ENCODE measurements at places on chromosomes 16 and 17.

DNA sequence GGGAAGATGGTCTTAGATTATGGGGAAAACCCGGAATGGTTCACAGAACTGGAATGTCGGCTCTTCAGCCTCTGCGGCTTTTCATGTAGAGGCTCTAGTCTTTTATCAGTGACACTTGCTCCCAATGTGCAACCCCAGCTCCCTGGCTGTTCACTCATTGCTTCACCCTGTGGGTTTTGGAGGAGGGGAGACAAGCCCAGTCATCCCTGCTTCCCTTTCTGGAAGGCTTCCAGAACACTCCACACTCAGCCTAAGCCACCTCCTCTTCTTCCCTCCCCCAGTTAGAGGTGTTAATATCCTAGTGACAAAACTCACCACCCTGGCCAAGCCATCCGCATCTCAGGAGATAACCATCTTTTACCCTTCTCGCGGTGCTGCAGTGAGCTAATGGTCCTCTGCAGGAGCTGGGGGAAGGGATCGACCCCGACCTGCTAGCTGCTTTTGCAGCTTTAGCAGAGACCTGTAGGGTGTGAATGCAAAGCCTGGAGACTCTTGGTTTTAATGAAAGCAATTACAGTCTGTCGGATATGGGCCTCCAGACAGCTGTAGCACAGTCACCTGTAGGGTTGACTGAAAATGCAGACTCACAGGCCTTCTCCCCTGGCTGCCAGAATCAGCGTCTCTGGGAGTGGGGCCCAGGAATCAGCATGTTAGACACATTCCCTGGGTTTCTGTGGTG, 24.3 kb upstream of the LASP1NB start:
- DNase-seq: no peak

GRCh38 chr16:24180451-24180850, 75.7 kb upstream of the CACNG3 start:
- no peak for DNase-seq

GRCh38 chr17:21374441-21375161, 1.6 kb upstream of the KCNJ12 start:
- no peak for DNase-seq

- no peak for DNase-seq
Observed at GRCh38 chr17:62628831-62629555, 1.5 kb downstream of the MRC2 start.

- DNase-seq: no peak
Observed at GRCh38 chr16:58057121-58057520, 31.6 kb downstream of the MMP15 start.

DNA sequence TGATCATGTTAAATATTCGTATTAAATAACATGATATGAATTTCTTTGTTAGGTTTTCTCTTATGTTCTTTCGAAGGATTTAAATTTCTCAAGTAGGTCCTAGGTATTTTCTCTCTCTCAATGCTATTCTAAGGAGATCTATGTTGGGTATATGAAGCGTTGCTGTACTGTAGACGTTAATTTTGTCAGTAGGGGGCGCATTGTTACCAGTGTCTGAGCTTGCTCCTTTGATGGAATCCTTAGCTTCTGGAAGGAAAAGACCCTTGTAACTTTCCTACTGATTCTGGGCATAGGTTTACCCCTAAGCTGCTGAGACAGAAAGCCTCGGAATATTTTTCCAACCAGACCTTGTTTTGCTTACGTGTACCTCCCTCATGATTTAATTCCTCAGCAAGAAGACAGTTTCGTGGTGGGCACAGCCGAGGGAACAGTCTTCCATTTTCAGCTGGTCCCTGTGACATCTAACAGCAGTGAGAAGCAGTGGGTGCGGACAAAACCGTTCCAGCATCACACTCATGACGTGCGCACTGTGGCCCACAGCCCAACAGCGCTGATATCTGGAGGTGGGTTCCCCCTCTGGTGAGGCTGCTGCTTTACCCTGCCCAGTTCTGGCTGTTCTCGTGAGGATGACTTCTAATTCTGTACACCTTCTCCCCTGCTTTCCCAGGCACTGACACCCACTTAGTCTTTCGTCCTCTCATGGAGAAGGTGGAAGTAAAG, 17.9 kb downstream of the UTP4 start:
- no peak for DNase-seq

DNA sequence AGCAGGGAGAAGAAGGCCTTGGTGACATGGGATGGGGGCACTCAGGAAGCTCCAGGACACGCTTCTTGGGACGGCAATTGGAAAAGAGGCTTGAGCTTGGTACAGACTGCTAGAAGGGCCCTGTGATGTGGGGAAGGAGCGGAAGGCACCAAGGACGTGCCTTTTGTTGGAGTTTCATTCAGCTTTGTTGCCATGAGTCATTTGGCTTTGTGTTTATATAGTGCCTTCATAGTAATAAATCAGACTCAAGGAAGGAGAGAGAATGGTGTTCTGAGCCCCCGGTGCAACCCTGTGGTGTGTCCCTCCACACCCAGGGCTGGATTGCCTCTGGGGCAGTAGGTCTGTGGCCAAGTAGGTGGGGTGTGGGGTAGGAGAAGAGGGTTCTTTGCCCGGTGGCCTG, 7.4 kb upstream of the TBX4 start:
- no peak for DNase-seq

DNA sequence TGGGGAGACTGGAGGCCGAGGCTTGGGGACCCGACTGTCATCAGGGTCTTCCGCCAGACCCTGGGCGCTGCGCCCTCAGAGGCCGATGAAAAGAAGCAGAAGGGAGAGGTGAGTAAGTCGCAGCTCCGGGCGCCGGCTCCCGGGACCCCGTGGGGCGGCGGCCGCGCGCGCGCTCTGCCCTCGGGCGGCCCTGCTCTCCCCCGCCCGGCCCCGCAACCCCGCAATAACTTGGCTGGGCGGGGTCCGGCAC, 392 bp upstream of the ABHD15 start:
- no peak for DNase-seq

DNA sequence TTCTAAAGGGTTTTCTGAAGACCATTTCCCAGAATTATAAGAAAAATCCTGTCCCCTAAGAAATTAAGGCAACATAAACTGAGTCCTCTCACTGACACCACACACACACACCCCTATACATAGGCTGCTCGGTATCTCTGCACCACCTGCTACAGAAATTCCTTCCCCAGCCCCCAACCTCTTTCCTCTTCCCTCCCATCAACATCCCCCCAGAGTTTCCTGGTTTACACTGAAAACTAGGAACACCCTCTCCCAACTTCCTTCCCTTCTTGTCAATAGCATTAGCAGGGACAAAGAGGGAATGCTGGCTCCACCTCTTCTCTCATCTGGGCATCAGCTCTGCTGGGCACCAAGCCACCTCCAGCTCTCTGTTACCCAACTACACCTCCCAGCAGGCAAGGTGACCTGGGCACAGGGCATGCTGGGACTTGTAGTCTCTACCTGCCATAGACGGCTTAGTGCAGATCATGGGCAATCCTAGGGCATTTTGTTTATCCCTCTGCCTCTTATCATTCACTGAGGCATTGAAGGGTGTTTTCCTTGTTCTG, 15.7 kb downstream of the CAVIN1 start:
- DNase-seq: no peak

DNA sequence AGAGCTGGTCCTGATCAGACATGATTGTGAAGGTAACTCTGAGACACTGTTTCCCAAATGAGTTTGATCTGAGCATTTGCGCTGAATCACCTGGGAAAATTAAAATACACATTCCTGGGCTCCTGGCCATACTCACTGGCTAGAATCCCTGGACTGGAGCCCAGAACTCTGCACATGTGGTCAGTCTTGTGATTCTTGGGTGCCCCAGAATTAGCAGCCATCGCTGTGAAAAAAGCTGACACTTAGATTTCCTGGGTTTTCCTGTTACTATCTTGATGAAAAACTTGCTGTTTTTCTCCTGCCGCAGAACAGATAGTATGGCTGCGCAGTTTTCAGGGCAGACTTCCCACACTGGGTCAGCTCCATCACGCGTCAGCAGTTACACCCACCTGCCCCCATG, 24.6 kb downstream of the NECAB2 start:
- DNase-seq: no peak

DNA sequence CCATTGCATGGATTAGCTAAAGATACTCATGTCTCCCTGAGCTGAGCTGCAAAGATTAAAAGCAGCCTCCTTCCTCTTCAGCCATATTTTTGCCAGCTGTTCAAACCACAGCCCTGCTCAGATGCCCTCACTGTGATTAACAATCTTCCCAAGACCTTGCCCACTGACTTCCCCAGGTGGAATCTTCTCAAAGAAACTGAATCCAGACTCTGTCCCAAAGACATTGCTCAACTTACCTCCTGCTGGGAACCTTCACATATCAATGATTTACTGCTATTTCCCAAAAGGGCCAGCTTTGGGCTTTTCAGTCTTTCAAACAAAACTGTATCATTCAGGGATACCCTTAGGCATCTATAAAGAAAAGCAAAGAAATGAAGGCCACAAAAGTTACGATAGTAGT, 9.2 kb downstream of the C17orf67 start:
- no peak for DNase-seq

DNA sequence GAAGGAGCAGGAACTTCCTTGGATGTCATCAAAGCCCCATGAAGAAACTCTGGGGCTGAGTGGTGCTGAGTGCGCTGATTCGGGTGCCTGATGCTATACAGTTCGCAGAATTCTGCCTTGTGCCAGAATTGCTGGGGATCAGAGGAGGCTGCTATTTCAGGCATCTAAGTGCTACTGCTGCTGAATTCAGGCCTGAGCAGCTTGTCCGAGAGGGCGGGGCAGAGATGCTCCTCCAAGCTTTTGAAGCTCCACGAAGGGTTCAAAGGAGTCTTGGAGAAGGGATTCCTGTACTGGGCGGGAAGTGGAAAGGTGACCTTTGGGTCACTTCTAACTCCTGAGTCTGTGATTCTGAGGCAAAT, 227.8 kb downstream of the CCDC182 start:
- no peak for DNase-seq

DNA sequence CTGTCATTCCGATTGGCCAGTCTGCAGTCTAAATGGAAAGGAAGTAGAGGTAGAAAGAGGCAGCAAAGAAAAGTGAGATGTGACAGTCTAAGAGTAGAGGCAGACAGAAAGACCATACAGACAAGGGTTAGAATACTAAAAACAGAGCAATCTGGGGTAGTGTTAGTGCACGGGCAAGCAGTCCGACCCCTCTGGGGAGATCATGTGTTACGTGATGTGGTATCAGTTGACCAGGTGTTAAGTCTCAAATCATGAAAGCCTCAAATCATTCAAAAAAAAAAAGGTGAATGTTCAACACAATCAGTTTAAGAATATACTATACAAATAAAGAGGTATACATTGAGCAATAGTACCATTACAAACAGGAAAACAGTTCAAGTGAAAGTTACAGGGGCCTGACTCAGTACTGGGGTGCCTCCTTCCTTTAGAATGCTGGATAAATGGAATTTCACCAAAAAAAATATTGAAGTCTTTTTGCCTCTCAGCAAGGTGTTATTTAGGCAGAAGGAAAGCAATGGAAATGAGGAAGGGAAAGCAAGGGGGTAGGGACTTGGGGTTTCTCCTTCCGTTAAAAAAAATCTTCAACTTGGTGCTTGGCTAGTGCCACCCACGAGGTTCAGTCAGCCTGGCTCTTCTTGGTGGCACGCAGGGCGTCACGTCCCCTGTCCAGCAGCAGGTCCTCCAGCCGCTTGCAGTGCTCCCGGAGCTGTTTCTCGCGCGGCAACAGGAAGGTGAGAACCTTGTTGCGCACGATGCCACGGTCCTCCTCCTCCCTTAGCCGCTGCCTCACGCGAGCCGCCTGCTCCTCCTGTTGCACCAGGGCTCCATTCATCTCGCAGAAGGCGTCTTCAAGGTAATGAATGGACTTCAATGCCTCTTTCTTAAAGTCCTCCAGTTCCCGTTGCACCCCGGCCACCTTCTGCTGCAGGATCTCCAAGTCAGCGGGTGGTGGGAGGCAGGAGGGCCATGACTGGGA, 616 bp downstream of the CCDC182 start:
- DNase-seq: no peak

GRCh38 chr17:55731586-55732250, 9.1 kb upstream of the TMEM100 start:
- DNase-seq: no peak

DNA sequence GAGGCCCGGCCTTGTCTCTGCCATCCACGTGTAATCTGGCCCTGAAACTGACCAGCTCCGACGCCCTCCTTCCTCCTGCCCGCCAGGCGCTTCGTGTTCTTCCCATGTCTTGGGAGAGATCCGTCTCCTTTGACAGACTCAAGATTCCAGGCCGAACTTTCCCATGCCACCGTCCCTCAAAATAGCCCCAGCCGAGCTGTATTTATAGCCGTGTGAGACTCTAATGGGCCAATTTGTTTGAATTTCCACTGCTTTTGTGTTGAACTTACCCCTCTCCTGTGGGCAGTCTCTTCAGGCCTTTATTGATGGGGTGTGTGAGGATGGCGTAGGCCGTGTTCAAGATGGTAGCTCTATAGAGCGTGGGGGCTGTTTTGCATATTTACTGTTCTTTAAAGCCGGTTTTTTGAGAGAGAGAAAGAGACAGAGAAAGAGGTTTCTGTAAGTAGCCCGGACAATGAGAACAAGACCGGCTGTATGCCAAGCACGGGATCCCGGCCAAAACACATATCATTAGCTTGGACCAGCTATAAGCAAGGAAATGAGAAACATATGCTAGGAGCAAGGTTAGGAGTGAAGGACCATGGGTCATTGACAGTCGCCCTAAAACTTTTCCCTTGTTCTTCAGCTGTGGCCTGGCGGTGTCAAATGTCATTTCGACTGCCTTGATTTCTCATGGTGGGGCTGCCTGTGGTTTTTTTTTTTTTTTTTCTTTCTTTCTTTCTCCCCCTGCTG, 124.5 kb upstream of the ZFHX3 start:
- no peak for DNase-seq

DNA sequence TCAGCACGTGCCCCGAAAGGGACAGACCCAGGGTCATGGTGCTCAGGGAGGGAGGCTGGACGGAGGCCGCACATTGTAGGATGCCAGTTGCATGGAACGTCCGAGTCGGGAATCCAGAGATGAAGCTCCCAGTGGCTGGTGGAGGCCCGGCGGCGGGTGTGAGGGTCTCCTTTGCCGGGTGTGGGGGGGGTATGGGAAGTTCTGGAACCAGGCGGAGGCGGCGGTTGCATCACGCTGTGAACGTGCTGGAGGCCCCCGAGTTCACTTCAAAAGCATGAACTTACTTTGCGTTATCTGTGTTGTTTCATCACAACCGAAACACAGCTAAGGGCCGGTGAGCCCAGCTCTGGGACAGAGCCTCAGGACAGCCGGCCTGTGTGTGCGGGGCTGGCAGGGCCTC, 73.4 kb upstream of the GNG13 start:
- DNase-seq: no peak

DNA sequence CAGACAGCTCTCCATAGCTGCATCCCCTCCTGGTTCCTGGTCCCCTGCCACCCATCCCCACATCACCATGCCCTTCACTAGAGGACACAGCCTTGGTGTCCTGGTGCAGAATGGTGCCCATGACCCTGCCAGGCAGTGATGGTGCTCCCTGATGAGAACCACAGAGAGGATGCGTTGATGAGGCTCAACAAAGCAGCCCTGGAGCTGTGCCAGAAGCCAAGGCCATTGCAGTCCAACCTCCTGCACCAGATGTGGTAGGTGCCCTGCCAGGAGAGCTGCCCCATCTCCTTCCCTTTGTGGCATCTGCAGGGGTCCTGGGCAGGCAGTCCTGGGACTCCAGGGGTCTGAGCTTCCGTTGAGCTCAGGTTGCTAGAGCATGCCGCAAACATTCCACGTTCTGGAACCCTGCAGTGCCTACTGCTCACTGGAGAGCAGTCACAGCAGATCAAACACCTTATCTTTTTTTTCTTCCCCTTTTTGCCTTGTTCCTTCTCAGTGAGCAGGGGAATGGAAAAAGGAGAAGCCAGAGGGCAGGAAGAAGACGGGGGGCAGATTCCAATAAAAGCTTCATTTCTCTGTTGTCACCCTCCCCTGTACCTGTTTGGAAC, 5.3 kb upstream of the EPN3 start:
- no peak for DNase-seq

GRCh38 chr17:44108440-44109311, 14.8 kb downstream of the HDAC5 start:
- DNase-seq: no peak
